Lung (tissue), 17 donors: ENCODE measurements at places on chromosomes 1 and 21. TPM values are rescaled to one million over a fixed set of nuclear protein-coding genes. Genes with fewer than 3 reads are reported as not detected.

GRCh38 chr21:44849616-44850130, 23.8 kb downstream of the PTTG1IP start:
- no peaks in the 10 kb centered on the region for H3K4me1 ChIP-seq
- no peak overlapping the region for H3K27ac ChIP-seq
- no peak overlapping the region for H3K4me3 ChIP-seq

DNA sequence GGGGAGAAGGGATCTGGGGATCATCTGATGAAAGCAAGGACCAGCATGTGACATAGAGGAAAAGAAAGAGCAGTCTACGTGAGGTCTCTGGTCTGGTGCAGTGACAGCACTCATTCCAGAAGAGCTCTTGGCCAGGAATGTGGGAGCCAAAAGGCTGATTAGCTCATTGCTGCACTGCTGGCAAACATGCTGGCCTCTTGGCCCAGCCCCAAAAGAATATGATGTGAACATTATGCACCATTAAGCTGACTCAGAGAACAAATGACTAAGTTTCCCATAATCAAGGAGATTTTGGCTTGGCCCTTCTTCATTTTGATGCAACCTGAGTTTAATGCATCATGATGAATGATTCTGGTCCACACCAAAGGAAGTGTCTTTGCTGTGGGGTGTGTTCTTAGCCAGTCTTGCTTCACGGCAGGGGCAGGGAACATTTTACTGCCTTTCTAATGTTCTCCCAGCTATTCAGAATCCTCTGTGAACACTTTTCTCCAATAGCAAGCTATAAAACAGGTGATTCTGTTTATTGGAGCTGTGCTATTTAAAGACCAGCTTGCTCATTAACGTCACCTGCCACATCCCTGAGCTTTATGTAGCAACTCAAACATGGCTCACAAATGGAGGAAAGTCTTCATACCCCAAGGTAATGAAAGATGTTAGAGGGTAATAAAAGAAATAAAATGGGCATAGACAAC, 55.1 kb downstream of the PCBP3 start:
- H3K36me3 ChIP-seq = no peaks in the 10 kb centered on the region
- no peaks in the 10 kb centered on the region for H3K4me1 ChIP-seq
- DNase-seq = peak; percentile 74
- no peak overlapping the region for H3K4me3 ChIP-seq

GRCh38 chr1:225318706-225319575, 108.9 kb downstream of the LBR start:
- H3K4me3 ChIP-seq = no peak overlapping the region
- H3K36me3 ChIP-seq = no peaks in the 10 kb centered on the region
- DNase-seq = peak; percentile 68
- H3K27me3 ChIP-seq = no peaks in the 10 kb centered on the region
- H3K27ac ChIP-seq = no peak overlapping the region
- H3K4me1 ChIP-seq = no peaks in the 10 kb centered on the region

DNA sequence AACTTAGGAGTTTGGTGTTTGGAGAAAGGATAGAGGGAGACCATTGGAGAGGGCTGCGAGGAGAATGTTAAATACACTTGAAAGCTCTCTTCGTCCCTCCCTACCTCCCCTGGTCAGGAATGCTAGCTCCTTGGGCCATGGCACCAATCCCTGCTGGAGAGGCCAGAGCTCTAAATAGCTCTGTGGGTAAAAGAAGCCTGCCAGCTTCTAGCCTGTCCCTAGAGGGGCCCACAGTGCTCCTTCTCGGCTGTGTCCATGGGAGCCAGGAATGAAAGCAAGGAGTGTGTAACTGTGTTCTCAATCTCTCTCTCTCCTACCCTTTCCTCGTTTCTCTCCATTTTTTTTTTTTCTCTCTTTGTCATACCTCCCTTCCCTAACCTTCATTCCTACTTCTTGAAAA, at the start of gene CCDC190:
CCDC190 (minus strand) TSS at position 75 of the 400 bp plus-strand sequence. CDS start 1,529 bp downstream, outside the sequence.
- peak within 1 kb of the TSS; percentile 7 for H3K27ac ChIP-seq
- peaks cover 9% of the 10 kb centered on the region for H3K4me1 ChIP-seq
- DNase-seq = peak; percentile 48
- H3K27me3 ChIP-seq = no peaks in the 10 kb centered on the region
- H3K4me3 ChIP-seq = no peak within 1 kb of the TSS

DNA sequence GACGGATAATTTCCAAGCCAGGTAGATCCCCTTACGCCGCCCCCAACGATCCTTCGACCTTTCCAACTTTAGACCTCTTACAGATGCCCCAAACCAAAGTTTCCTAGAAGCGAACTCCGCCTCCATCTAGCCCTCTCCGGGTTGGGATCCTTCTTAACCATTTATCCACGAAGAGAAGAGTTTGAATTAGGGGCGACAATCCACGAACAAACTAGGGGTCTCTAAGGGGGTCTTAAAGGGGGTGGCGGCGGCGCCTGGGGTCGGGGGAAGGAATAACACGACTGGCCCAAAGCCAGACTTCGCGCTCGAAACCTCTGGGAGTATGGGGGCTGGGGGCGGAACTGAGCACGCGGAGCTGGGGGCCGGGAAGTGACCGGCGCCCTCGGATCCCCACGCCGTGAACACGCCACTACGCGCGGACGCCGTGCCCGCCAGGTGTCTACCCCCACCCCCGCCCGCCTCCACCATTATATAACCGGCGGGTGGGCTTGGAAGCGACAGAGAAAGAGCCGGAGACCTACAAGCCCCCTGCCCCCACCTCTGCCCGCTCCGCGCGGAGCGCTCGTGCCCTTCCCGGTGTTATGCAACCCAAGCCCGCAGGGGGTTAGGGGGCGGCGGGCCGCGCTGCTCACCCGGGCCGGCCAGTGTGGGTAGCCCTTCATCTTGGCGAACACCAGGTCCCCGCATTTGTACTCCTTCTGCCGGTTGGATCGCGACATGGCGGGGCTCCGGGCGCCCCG, 594 bp downstream of the HDGF start:
- peaks cover 15% of the 10 kb centered on the region for H3K4me1 ChIP-seq
- no peaks in the 10 kb centered on the region for H3K27me3 ChIP-seq
- peak overlapping the region; percentile 92 for H3K27ac ChIP-seq
- H3K36me3 ChIP-seq = peaks cover under 1% of the 10 kb centered on the region

- H3K4me1 ChIP-seq = peaks cover 2% of the 10 kb centered on the region
- H3K27ac ChIP-seq = no peak overlapping the region
- no peak for DNase-seq
- H3K4me3 ChIP-seq = no peak overlapping the region
- no peaks in the 10 kb centered on the region for H3K27me3 ChIP-seq
These were observed 59.6 kb downstream of the ST3GAL3 start for GRCh38 chr1:43766818-43767525.

DNA sequence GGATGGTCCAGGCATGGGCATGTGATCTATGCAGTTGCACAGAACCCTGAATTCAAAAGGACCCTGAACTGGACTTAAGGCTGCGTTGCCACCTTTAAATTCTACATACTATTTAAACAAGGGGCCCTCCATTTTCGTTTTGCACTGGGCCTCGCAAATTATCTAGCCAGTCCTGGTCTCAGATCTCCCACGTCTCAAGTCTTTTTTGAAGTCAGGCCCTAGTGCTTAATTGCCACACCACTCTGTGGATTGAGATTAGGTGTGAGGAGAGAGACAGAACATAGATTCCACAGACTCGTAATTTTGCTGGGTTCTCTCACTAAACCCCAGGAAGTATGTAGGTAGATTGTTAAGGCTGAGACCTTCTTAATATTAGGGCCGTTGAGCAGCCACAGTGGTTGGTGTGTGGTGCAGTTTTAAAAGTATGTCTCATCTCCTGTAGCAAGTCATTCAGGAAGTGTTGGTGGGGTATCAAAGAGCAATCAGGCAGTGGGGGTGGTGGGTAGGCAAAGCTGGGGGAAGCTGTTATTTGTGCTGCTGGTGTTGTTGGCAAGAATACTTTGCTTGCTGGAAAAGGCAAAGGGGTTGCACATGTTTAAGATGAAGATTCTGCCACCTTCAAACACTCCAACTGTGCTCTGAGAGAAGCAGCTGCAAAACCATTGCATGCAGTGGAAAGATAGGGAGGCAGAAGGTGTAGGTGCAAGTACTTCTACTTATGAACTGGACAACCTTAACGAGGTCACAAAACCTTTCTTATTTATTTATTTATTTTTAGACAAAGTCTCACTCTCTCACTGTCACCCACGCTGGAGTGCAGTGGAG, 11.2 kb downstream of the CD84 start:
- peaks cover 3% of the 10 kb centered on the region for H3K4me1 ChIP-seq
- peak; percentile 17 for DNase-seq
- peaks cover 2% of the 10 kb centered on the region for H3K27me3 ChIP-seq
- H3K27ac ChIP-seq = no peak overlapping the region

DNA sequence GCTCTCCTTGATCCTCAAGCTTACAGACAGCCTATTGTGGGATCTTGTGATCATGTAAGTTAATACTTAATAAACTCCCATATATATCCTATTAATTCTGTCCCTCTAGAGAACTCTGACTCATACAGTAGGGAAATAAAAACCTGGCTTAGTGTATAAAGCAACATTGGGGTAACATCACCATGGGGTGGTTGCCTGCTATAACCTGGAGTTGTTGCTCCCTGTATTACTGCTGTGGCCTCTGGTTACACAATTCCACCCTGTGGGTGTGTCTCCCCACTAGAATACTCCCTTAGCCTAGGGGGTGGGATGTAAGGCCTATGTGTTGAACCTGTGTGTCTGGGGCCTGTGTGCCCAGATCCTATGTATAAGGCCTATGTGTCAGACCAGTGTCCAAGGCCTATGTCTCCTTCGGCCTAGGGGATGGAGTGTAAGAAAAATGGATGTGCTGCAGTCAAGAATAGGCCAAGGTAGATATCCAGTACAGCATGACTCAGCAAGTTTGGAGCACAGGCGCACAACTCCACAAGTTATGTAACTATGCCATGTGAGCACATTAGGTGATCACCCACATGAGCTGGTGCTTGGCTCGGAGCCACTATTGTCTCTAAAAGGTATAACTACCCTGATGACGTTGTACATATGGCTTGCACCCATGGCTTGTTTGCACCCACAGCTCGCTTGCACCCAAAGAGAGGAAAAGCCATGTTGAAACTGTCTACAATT, 96.8 kb upstream of the C1orf21 start:
- DNase-seq = peak; percentile 23
- no peaks in the 10 kb centered on the region for H3K4me1 ChIP-seq
- H3K4me3 ChIP-seq = no peak overlapping the region
- H3K36me3 ChIP-seq = no peaks in the 10 kb centered on the region
- no peaks in the 10 kb centered on the region for H3K27me3 ChIP-seq

DNA sequence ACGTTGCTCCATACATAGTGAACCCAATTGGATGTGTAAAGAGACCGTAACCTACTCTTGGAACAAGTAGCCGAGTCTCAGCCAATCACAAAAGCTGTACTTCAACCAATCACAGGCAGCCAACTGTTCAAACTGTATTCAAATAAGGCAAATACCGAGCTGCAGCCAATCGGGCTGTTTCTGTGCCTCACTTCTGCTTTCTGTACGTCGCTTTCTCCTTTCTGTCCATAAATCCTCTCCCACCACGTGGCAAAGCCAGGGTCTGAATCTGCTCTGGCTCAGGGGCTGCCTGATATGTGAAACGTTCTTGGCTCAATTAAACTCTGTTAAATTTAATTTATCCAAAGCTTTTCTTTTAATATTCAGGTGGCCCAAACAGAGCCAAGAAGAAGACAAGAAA, 210.3 kb downstream of the URB2 start:
- no peaks in the 10 kb centered on the region for H3K27me3 ChIP-seq
- no peaks in the 10 kb centered on the region for H3K4me1 ChIP-seq
- DNase-seq = no peak
- no peaks in the 10 kb centered on the region for H3K36me3 ChIP-seq
- no peak overlapping the region for H3K27ac ChIP-seq

Gene PLEKHO1
- polyA plus RNA-seq = 88.0 TPM

Gene AKR7A3
- polyA plus RNA-seq = 0.91 TPM
